ENCODE measurements at places on chromosomes 5 and 9.
A peak's percentile ranks its signal among the peaks of the same experiment; 100 is the strongest.

DNA sequence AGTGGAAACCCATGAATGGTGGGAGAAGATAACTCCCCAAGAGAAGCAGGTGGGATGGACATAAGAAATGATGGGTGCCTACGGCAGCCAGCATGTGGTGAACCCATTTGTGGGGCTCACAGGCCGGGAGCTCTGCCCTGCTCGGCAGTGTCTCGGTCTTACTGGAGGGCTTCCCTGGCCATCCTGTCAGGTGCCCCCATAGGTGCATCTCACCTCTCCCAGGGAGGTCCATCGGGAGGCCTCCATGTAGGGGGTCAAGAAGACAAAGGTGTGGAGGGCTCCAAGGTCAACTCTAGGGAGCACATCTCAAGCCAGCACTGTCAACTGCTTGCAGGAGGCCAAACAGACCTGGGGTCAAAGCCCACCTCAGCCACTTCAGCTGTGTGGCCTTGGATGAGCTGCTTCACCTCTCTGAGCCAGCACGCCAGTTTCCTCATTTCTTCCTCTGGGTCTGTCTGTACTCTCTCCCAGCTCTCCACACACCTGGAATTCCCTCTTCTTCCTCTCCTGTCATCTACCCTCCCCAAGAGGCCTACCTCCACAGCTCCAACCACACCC lies 10.5 kb upstream of the ADGRD2 start:
- DNase-seq = no peak

DNA sequence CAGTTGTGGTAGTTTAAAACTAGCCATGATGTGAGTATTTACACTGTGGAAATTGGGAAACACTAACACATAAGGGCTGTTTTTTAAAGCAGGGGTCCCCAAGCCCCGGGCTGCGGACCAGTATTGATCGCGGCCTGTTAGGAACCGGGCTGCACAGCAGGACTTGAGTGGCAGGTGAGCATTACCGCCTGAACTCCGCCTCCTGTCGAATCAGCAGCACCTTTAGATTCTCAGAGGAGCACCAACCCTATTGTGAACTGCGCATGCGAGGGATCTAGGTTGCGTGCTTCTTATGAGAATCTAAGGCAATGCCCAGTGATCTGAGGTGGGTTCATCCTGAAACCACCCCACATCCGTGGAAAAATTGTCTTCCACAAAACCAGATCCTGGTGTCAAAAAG lies 127.8 kb downstream of the PCSK5 start:
- DNase-seq = no peak

DNA sequence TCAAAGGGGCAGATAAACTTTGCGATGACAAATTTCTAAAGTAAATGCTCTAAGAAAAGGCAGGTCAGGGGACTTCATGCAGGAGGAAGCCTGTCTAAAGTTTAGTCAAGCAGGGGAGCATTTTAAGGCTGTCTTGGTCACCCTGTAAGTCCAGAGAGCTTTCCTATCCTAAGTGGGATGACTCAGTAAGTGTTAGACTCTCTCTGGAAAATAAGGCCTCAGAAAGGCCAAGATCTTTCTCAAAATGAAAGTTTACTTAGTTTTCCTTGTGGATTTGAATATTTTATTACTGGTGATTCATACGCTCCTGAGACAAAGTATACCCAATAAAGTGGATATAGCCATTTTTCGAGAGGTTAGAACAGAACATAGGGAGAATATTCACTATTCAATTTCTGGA lies 806.9 kb upstream of the CDH9 start:
- no peak for DNase-seq

GRCh38 chr9:125233678-125234077 lies 7.5 kb downstream of the HSPA5 start:
- DNase-seq = peak; percentile 58

- DNase-seq = no peak
Measured at GRCh38 chr9:34565856-34566255, 23.7 kb downstream of the CNTFR start.

DNA sequence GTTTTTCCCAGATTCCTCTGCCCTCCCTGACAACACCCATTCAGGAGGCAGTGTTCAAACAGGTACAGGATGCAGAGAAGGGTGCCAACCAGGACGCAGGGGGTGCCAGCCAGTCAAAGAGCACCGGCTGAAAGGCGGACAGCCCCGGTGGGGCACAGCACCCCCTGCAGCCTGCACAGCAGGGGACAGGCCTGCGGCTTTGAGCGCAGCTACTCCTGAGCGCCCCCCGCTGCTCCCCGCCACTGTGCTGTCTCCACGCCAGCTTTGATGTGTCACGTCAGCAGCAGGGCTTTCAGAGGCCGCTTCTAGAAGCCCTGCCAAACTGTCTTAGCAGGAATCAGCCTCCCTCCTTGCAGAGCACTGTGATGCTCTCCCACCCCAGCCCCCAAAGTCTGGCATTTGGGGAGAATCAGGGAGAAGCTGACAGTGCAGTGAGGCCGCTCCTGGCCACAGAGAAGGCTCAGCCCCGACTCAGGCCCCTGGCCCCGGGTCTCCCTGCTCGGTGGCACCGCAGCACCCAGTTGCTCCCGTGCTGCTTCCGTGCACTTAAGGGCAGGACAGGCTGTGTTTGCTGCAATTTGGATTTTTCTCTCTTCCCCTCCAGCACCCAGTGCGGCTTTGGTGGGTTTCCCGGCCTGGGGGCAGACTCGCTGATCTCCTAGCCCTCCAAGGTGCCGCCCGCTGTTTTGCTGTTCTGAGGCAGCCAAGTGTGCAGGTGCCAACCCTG lies 20.3 kb downstream of the AK8 start:
- DNase-seq = no peak

DNA sequence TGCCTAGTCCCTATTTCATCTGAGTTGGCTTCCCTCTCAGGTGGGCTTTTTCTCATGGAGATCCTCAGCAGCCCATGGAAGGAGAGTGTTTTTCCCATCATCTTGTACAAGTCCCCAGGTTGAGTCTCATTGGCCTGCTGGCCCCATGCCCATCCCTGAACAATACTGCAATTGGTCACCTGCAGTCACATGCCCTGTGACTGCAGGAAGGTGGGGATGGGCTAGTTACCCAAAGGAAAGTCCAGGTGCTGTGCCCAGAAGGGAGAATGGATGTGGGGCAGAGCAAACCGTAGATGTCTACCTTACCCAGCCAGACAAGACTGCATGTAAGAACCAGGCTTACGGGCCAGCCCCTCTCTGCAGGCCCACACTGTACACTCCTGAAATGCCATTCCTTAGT lies 54.0 kb upstream of the SAP30L start:
- DNase-seq = no peak

DNA sequence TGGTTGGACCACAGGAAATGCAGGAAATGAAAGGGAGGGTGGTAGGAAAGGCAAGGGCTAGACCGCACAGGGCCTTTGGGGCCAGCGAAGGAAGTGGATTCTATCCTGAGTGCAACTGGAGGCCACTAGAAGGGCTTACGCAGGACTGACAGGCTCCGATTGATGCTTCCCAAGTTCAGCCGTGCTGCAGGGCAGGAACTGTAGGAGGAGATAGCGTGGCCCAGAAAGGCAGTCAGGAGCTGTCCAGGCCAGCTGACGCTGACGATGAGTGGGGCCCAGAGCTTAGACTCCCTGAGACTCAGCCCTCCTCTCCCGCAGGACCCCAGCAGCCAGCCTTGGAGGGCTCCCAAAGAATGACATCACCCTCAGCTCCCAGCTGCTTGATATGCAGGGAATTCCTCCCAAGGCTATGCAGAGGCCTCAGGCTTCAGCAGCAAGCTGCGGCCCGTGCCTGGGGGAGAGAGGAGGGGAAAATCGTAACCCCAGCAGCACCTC lies 48.8 kb downstream of the KCNIP1 start:
- DNase-seq = no peak

- DNase-seq = no peak
Measured at GRCh38 chr5:58444805-58445204, 15.1 kb downstream of the PLK2 start.

DNA sequence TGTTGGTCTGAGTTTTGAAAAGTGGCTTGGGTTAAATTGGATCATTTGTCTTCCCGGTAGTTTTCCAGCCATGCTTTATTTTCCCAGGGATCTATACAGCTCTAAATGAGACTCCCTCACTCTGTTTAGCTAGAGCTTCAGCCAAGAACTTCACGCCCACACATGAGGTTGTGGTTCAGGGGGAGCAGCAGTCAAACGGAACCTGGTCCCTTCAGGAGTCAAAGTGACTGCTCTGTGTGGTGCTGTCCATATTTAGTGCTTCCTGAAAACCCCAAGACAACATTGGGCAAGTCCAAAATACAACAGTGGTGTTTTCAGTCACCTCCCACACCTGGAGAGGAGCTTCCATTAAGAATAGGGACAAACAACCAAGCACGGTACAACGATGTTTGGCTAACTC lies 90.5 kb downstream of the ANKH start:
- no peak for DNase-seq

DNA sequence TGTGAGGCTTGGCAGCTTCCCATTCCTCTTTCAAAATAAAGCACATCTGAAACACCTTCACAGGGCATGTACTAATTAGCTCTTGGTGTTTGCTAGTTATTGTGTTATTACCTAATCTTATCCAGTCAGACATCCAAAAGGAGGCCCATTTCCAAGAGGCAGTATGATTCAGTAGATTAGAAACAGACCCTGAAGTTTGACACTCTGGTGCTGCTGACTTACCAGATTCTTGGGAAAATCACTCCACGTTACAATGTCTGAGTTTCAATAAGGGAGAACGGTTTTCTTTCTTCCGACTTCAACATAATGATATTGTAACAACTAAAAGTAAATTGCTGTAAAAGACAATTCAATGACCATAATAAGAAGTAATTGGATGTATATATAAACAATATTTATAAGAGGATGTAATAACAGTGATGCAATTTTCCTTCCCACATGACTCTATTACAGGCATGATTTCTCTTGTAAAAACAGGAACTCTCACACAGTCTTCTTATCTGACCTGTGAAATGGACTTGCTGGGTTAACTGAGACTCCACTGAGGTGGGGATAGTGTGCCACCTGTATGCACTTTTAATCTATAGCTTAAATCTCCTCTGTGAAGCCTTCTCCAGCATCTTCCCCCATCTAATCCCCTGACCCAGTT lies 181.3 kb upstream of the ELL2 start:
- no peak for DNase-seq

DNA sequence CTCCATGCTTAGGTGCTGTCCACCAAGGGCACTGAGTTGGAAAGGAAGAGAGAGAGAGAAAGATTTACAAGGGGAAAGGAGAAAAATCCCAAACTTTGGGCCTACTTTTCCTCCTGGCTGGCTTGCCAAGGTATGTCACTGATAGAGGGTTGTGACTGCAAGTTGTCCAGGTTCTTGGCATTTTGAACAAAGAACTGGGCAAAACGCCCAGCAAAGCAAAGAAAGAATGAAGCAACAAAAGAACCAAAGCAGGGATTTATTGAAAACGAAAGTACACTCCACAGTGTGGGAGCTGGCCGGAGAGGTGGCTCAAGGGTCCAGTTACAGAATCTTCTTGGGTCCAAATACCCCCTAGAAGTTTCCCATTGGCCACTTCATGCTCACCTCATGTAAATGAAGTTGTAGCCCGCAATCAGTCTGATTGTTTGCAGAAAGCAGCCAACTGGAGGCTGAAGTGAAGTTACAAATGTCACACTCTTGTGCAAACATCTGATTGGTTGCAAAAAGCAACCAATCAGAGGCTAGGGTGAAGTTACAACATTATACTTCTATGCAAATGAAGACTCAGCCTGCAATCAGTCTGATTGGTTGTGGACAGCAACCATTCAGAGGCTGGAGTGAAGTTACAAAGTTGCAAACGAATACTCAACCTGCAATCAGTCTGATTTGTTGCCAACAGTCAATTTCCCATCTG lies 263.5 kb downstream of the YTHDC2 start:
- DNase-seq = no peak

GRCh38 chr5:62348723-62349481 lies 42.9 kb downstream of the KIF2A start:
- no peak for DNase-seq

DNA sequence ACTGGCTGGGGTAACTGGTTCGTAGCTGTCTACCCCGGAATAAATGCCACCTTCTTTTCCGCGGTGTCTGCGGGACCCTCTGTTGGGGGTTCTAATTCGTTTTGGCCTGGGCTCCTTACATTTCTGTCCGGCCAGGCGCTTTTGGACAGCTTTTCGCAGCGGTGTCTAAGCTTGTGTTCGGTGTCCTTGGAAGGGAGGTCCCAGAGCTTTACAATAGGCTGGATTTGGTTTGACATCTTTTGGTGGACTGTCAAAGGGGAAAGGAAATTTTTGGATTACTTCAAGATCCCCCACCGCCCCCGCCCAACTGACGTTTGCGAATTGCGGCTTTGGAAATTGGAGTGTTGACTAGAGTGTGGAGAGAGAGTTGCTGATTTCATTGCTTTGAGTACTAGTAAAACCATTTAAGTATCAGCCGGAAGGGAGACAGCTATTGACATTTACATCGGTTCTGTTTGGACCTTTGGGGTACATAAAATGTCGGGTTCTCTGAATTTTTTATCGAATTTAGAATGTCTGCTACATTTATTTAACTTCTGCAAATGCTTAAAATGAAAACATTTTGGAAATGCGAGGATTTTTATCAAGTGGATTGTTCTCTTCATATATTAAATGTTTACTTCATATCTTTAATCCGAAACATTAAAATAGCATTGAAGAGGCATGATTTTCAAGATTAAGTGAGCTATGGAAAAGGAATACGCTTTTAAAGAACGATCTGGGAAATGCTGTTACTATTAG lies 4.7 kb upstream of the PURA start:
- no peak for DNase-seq

GRCh38 chr5:163760498-163760897 lies 255.1 kb downstream of the MAT2B start:
- DNase-seq = peak; percentile 21

DNA sequence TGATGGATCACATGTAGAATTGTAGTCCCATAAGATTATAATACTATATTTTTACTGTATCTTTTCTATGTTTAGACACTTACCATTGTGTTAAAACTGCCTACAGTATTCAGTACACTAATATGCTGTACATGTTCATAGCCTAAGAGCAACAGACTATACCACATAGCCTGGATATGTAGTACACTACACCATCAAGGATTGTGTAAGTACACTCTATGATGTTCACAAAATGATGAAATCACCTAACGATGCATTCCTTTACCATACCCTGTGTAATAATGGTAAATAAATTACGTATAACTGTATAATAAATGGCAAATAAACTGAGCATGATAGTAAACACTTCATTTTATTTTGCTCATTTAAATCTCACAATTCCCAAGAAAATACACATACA lies 60.3 kb downstream of the RICTOR start:
- no peak for DNase-seq

DNA sequence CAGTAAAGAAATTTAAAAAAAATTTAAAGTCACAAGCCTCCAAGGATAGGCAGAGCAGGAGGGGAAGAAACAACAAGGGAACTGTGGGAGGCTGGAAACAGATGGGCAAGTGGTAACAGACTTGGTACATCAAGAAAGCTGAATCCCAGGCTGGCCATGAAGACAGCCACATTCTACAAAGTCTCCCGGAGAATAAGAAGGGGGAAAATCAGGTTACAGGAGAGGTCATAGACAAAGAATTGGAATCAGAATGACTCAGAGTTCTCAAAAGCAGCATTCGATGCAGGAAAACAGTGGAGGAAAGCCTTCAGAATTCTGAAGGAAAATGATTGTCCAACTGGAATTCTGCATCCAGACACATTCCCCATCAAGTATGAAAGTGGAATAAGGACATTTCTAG lies 129.7 kb downstream of the ADAMTS2 start:
- DNase-seq = no peak

All from SW 1271 (cell line).